ENCODE measurements at places on chromosomes 1 and 21. TPM values are rescaled to one million over a fixed set of nuclear protein-coding genes. Genes with fewer than 3 reads are reported as not detected.

HPDL gene
- total RNA-seq, result 2.7 TPM

CLDN19 gene
- not detected for total RNA-seq

SV2A gene
- total RNA-seq, result 0.12 TPM

TSSK3 gene
- total RNA-seq, result 0.18 TPM

AIRE gene
- not detected for total RNA-seq

SPRR2A gene
- not detected for total RNA-seq

OSCP1 gene
- 6.6 TPM for total RNA-seq

CDK11A gene
- total RNA-seq, result 23.8 TPM

EXTL1 gene
- total RNA-seq, result 0.05 TPM

ALPL gene
- 0.43 TPM for total RNA-seq

CHIA gene
- not detected for total RNA-seq

CROCC gene
- 8.1 TPM for total RNA-seq
